ENCODE measurements at places on chromosomes 3 and 15.

DNA sequence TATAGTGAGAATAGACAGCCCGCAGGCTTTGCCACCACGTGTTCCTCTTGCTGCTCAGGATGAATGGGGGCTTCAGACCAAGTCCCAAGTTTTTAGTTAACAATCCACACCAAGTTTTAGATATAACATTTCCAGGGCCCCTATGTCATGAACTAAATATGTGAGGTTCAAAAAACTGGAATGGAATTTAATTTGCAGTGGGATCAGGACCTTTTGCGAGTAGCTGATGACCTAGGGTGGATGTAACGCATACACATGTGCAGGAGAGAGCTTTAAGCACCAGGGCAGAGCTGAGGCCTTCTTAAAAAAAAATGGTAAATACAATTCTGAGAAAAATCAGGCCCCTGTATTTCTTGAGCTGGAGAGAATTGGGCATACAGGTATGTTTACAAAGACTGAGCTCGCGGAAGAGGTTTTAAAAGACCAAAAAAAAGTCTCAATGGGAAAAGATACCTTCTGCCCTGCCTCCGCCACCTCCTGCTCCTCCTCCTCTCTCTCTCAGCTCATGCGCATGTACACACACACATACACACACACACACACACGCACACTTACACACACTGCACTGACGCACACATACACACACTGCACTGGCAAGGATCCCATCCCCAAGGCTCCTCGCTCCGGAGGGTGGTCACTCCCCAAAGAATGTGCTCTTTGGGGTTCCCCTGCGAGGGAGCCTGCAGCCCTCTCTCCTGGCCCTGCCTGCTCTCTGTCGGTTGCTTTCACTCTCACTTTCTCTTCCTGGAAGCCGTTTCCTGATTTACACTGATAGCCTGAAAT is 48.2 kb upstream of the IGF1R start:
- DNase-seq, result no peak

- no peak for DNase-seq
Measured at GRCh38 chr15:82944056-82944455, 8.5 kb downstream of the HOMER2 start.

DNA sequence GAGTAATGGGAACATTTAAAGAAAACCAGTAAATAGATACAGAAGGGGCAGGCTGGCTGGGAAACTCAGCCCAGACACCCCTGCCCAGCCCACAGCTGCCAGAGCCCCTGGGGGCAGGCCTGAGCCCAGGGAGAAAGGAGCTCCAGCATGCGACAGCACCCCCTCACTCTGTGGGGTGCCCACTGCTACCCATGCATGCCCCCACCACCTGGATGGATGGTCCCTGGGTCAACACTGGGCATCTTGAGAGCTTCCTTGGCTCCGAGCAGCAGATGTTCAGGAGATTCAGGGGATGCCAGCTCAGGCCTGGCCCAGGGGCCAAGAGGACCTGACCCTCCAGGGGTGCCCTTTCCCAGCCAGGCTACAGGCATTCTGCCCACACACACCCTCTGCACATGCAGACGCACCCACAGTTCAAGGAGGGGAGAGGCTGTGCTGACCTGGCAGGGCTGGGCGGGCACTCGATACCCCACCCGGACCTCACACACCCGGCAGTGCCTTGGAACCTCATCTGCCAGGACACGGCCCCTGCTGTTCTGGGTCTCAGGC is 31.5 kb downstream of the PTH1R start:
- DNase-seq, result no peak

DNA sequence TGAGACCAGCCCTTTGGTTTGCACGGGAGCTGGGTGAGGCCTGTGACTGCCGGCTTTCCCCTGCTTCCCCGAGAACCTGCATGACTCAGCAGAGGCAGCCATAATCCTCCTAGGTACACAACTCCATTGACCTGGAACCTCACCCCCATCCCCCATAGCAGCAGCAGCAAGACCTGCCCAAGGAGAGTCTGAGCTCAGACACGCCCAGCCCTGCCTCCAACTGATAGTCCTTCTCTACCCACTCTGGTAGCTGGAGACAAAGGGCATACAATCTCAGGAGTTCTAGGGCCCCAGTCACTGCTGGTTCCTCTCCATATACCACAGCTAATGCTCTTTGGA is 141.0 kb upstream of the ARHGEF26 start:
- DNase-seq, result no peak
